ENCODE measurements at places on chromosomes 5 and 9. TPM values are rescaled to one million over a fixed set of nuclear protein-coding genes. Genes with fewer than 3 reads are reported as not detected.

Gene CARD9
- total RNA-seq, result 0.24 TPM

Gene GPSM1
- 3.6 TPM for total RNA-seq

DNA sequence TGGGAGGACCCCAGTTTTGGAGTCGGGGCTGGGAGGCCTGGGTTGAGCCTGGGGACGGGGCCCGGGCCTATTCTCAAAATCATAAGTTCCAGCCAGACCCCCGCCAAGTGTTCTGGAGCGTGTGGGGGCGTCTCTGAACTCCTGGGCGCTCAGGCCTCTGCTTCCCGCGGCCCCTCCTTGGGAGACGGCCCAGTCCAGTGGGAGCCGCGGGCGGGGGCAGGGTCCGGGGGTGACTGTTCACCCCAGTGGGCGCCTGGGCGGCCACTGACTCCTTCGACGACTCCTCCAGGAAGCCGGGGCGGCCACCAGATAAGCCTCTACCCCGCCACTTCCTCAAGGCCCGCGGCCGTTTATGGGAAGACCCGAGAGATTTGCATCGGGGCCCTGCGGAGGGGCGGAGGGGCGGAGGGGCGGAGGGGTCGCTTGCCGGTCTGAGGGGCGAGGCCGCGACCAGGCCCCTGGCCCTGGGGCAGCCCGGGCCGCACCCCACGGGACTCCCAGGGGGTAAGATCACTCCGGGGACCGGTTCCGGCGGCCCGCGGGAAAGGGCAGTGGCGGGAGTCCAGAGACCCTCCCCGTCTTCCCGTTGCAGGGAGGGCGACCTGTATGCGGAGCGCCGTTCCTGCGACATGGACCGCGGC lies 655 bp downstream of the TOR4A start:
- DNase-seq, result no peak

GRCh38 chr9:135309763-135310125 lies 169.8 kb upstream of the PPP1R26 start:
- no peak for DNase-seq

DNA sequence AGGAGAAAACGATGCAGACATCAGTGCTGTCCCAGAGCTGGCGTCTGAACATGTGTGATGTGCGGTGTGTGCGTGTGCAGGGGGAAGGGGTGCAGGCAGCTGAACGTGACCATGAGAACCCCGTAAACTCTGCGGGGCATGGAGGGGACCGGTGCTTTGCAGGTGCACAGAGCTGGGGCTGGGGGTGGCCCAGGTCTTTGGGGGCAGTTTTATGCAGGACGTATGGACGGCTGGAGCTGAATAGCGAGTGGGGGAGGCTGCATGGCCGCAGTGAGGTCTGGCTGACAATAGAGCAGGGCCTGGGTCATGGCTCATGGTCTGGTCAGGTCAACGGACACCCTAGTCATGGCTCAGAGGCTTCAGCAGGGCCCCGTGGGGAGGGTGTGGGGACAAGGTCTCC lies 3.3 kb upstream of the EXOC3 start:
- no peak for DNase-seq

GRCh38 chr9:108779551-108780325 lies 76.0 kb downstream of the ACTL7B start:
- DNase-seq, result no peak

DNA sequence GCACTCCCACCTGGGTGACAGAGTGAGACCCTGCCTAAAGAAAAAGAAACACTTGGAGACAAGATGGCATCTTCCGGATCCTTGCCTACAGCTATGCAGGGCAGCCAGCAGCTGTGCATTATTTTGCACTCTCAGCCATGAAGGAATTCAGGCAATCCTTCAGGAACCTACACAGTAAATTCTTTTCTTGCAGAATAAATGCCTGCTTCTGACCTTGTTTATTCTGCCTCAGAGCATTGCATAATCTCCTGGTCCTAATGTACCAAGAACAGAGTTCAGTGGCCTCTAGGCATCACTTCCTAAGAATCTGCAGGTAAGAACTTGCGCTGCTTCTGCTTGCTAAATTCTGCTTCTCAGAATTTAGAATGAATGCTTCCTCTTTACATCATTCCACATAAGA lies 16.8 kb downstream of the GLDC start:
- peak; percentile 74 for DNase-seq

DNA sequence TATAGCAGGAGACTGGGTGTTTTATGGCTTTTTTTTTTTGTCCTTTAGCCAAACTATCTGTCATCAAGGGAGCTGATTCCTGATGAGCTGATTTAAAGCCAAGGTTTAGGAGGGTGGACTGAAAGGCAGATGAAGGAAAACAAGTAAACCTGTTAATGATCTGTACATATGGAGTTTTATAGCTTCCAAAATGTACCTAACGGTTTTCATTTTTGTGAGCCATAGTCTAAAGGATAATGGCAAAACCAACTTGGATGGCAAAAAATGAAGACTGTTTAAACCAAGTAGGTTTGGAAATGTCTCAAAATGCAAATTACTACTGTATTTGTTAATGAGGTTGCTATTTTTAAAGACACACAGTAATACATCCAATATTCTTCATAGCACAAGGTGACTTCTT lies 281.5 kb downstream of the YTHDC2 start:
- DNase-seq, result no peak

DNA sequence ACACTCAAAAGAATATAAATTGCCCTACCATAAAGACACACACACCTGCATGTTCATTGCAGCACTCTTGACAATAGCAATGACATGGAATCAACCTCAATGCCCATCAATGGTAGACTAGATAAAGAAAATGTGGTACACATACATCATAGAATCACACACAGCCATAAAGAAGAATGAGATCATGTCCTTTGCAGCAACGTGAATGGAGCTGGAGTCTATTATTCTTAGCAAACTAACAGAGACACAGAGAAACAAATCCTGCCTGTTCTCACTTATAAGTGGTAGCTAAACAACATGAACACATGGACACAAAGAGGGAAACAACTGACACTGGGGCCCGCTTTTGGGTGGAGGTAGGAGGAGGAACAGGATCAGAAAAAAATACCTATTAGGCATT lies 2062.2 kb upstream of the CDH6 start:
- no peak for DNase-seq

DNA sequence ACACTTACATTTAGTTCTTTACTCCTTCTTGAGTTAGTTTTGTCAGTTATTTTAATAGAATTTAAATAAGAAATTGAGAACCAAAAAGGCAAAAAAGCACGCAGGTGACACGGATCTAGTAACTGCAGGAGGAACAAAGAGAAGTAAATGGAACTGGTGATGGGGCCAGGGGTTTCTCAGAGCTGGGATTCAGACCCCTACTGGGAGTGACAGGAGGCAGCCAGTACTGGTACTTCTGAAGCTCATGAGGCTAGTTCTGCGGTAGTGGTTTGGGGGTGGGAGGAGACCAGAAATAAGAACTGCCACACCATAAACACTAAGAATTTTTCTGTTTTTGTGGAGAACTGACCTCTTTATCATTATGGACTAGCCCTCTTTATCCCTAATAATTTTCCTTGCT lies 48.2 kb downstream of the OXCT1 start:
- DNase-seq, result no peak

GRCh38 chr5:148653291-148653835 lies 964 bp downstream of the HTR4 start:
- DNase-seq, result no peak

- DNase-seq, result no peak
Observed at GRCh38 chr9:134294153-134295071, 31.8 kb upstream of the RXRA start.
